NCI-H524 treated with DMSO at 0.1 percent for 48 hours (cell line): ENCODE measurements at places on chromosomes 12 and 14.
A peak's percentile ranks its signal among the peaks of the same experiment; 100 is the strongest.

DNA sequence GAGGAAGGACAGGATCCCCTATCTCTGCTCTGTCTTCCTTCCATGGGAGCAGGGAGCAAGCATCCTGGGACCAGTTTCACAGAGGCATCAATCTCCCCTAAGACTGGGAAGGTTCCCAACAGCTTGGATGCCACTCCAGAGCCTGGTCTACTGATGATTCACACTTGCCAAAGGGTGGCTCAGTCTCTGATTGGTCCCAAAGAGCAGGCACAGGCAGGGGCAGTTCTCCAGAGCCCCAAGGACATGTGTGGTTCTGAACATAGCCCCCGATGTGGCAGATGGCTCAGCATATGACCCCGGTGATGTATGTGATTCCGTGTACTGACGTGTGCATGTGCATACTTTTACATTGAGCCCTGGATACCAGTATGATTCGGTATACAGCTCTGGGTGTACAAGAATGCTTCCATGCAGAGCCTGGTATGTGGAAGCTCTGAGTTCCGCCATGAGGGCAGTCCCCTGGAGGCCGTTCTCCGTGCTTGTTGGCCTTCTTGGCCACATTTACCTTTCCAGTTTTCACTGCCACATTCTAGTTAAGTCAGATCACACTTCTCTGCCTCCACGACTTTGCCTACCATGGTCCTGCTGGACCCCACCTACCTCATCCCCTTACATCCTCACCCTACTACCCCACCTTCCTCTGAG is 21.2 kb downstream of the ITGA7 start:
- no peak for DNase-seq

DNA sequence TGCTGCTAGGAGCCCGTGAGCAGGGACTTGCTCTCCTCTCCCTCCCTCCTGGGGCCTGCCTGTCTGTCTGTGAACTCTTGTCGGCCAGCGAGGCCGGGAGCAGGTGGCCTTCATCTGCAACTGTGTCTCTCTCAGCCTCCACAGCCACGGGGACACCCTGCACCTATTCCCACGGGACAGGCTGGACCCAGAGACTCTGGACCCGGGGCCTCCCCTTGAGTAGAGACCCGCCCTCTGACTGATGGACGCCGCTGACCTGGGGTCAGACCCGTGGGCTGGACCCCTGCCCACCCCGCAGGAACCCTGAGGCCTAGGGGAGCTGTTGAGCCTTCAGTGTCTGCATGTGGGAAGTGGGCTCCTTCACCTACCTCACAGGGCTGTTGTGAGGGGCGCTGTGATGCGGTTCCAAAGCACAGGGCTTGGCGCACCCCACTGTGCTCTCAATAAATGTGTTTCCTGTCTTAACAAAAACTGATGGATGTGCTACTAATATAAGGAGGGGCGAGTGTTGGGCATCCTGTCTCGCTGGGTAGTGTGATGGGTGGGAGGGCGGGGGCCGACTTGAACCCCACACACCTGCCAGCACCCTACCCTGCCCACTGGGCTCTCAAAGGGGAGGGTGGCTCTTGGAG is 34.8 kb downstream of the MEG3 start:
- DNase-seq: no peak

- no peak for DNase-seq
Observed at GRCh38 chr14:72966038-72966437, 39.8 kb downstream of the DCAF4 start.

DNA sequence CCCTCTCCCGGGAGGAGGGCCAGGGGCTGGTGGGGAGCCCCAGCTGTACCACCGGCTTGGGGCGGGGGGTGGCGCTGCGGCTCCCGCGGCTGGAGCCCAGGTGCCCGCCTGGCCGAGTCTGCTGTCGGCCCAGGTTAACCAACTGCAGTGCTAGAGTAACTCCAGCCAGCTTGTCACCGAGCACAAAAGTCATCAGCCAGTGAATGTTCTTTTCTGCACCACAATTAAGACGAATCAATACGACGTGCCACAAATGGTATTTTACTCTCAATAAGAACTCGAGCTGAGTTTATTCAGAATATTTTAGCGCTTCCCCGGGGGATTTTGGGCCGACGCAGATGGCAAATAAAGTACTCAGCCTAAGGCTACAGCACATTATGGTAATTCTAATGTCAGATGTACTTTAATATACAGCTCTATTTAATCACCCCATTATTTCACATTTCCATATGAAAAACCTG is 83.2 kb downstream of the BCL11B start:
- no peak for DNase-seq

- no peak for DNase-seq
Observed at GRCh38 chr14:79705126-79705894, 506.0 kb downstream of the DIO2 start.

- DNase-seq: no peak
Observed at GRCh38 chr12:105099356-105099755, 8.2 kb upstream of the WASHC4 start.

- DNase-seq: no peak
Observed at GRCh38 chr14:100747021-100747586, 20.4 kb downstream of the DLK1 start.

- no peak for DNase-seq
Observed at GRCh38 chr12:42936991-42937390, 347.4 kb upstream of the PRICKLE1 start.

- DNase-seq: no peak
Observed at GRCh38 chr12:108307006-108307405, 32.1 kb downstream of the CMKLR1 start.

GRCh38 chr12:76720068-76720467 is 43.8 kb upstream of the ZDHHC17 start:
- no peak for DNase-seq

DNA sequence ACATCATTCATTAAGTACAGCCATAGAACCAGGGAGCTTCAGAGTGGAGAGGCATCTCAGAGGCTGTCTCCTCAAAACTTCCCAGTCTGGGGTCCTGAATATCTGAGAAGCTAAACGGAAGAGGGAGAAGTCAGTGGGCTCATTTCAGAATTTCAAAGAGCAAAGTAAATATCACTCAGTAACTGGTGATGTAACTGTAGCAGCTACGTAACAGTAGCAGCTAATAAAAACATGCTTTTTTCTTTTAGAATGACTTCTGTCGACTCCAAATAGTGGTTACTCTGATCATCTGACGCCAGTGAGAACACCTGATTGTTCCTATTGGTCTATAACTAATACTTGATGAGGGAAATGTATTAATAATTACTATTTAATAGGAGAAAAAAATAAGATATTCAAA is 383.3 kb downstream of the DPF3 start:
- DNase-seq: no peak

- DNase-seq: no peak
Observed at GRCh38 chr14:73726025-73726961, 12.1 kb upstream of the PNMA1 start.

DNA sequence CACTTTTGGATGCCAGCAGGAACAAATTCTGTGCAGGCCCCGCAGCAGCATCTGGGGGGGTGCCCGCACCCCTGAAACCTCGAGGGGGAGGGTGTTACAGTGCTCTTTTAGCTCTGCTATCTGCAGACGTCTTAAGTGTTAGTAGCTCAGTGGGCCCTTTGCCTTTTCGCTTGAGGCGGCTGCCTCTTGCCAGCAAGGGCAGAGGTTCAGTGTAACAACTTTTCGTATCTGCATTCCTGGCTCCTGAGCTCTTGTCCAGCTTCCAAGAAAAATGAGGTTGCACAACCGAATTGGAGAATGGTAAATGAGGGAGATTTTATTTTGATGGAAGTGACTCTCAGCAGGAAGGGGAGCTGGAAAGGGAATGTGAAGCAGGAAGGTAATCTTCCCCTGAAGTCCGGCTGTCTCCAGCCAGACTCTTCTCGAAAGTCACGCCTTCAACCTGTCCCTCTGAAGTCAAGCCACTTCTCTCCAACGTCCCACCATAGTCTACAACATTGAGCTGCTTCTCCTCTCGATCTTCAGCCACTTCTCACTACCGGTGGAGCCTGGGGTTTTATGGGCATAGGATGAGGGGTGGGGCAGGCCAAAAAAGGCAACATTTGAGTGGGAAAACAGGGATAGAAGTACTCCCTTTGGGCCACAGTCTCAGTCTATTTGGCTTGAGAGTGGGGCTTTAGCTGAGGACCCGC is 17.8 kb downstream of the TAS2R50 start:
- no peak for DNase-seq

- no peak for DNase-seq
Observed at GRCh38 chr12:80317899-80318298, 126.1 kb upstream of the PTPRQ start.

GRCh38 chr12:4196805-4197420 is 76.6 kb upstream of the CCND2 start:
- DNase-seq: no peak

DNA sequence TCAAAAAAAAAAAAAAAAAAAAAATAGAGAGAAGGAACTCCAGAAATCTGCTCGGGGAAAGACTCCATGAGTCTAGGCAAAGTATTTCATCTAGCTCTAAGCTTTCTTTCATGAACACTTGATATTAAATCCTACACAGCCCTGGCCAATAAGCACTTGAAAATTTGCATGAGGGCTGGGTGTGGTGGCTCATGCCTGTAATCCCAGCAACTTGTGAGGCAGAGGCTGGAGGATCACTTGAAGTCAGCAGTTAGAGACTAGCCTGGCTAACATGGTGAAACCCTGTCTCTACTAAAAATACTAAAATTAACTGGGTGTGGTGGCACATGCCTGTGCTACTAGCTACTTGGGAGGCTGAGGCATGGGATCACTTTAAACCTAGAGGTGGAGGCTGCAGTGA is 13.1 kb upstream of the METAP2 start:
- DNase-seq: no peak

DNA sequence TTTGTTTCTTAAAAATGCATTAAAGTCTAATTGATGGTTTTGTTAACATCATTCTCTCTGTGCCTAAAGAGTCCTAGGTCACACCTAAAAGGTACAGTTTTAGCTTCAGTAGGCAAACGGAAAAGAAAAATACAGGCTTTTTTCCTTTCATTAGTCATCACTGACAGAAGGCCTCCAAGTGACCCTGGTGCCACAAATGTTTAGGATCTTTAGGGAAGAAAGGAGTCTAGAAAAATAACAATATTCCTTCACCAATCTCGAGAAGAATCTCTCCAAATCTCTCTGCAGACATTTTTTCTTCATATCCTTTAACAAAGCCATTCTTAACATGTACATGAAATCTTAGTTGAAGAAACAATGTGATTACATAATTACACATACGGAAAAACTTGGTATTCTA is 2.0 kb downstream of the DENND5B start:
- DNase-seq: no peak

- DNase-seq: no peak
Observed at GRCh38 chr12:81800298-81801148, 41.4 kb upstream of the PPFIA2 start.

- DNase-seq: no peak
Observed at GRCh38 chr12:65229441-65229840, 49.0 kb upstream of the MSRB3 start.

DNA sequence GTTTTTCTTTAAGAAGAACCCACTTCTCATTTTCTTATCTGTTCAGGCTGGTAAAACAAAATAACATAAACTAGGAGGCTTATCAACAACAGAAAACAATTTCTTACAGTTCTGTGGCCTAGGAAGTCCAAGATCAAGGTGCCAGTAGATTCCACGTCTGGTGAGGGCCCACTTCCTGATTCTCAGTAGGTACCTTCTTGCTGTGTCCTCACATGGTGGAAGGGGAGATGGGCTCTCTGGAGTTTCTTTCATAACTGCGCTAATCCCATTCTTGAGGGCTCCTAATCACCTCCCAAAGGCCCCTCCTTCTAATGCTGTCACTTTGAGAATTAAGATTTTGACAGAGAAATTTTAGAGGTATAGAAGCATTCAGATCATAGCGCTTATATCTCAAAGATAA is 33.4 kb downstream of the TXNRD1 start:
- DNase-seq: no peak

DNA sequence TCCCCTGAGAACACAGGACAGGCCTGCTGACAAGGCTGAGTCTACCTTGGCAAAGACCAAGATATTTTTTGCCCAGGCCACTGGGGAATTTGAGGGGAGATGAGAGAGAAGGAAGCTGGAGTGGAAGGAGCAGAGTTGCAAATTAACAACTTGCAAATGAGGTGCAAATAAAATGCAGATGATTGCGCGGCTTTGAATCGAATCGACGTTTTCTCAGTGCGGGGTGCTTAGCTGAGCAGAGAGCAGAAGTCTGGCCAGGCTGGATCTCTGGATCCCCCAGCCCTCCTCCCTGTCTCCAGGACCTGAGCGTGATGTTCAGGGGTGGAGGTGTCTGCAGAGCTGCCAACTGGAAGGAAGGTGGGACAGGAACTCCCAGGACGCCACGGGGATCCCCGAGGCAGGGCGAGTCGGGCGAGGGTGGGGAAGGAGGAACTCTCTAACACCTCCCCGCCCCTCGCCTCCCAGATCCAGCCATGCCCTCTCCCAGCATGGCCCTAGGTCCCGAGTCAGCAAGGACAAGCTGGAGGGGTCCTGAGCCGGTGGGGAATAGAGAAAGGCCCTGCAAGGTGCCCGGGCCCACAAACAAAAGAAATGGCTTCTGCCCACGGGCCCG is 527 bp upstream of the CARMIL3 start:
- no peak for DNase-seq

DNA sequence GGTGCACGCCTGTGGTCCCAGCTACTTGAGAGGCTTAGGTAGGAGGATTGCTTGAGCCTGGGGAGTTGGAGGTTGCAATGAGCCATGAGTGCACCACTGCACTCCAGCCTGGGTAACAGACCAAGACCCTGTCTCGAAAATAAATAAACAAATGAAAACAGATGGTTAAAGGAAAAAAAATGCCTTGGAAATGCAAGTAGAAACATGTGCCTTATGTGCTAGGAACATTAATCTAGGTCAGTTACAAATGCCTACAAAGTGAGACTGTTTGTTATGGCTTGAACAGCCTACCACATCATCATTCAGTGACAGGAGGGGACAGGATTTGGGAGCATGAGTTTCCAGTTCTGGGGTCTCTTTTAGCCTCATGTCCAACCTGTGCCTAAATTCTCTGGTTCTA is 52.4 kb upstream of the BCAT1 start:
- DNase-seq: no peak

DNA sequence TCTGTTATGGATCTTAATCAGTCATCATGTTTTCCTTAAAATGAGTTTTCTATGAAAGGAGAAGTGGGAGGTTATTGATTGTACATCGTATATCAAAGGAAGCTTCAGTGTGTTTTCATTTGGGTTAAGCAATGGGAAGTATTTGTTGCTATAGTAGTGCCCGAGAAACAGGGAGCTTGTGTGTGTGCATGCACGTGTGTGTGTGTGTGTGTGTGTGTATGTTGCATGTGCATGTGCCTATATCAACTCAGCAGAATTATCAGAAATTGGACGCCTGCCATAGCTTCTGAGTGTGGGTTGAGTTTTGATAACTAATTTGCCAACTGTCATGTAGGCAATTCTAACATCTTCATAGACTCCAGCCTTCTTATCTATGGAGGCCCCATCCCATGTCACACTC is 246.1 kb upstream of the CRY1 start:
- DNase-seq: no peak

DNA sequence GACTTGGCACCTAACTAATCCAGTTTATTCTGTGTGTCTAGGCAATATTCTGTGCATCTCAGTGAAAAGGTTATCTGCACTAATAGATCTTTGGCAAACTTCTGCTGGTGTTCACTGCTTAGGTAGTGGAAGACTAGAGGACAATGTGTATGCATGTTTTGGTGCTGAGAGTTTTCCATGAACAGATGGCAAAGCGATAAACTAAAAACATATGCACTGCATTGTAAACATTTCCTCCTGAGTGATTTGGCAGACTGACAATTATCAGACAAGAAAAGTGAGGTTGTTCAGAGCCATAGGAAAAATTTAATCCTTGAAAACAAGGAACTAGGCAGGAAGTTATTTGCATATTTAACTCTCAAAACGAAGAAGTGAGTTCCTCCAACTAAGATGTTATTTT is 400.4 kb downstream of the ATP23 start:
- DNase-seq: peak; percentile 76

- DNase-seq: no peak
Observed at GRCh38 chr14:55117803-55118441, 11.1 kb upstream of the LGALS3 start.

- DNase-seq: no peak
Observed at GRCh38 chr14:20823859-20824258, 21.2 kb upstream of the RNASE1 start.
